SJCRH30 (cell line): ENCODE measurements at places on chromosomes 5 and 9.

- peak; percentile 24 for DNase-seq
Measured at GRCh38 chr5:96074870-96075269, 113.2 kb upstream of the ELL2 start.

DNA sequence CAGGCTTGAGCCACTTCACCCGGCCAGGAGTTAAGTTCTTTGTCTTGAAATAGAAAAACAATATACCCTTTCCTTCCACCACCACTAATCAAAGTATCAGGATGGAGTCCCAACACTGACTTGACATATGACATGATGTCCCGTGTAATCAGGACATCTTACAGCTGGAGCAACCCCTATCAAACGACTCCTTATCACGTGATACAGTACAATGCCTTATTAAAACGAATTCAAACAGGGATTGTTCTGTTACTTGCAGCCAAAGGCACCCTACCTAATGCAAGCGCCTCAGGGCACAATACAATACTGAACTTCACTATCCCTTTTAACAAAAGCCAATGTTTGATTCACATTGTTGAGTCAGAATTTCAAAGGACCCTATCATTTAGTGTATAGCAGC, 261.3 kb downstream of the SLIT3 start:
- no peak for DNase-seq

- DNase-seq = no peak
Measured at GRCh38 chr5:58579781-58580180, 3.1 kb upstream of the RAB3C start.

DNA sequence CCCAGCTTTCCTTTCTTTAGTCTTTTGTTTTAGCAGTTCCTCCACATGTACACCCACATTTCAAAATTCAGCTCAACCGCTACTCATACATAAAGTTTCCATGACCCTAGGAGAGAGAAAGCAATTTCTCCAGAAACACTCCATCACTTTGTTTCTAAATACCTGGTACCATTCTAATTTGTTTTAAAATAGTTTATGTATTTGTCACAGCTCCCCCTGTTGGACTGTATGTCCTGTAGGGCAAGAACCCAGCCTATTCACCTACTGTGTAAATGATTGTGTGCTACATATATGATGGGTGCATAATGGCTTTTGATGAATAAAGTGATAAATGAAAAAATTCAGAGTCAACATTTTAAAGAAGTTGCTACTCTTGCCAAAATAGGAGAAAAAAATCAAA, 139.1 kb downstream of the COX7C start:
- DNase-seq = no peak

- DNase-seq = no peak
Measured at GRCh38 chr9:2161661-2162060, 146.5 kb downstream of the SMARCA2 start.

DNA sequence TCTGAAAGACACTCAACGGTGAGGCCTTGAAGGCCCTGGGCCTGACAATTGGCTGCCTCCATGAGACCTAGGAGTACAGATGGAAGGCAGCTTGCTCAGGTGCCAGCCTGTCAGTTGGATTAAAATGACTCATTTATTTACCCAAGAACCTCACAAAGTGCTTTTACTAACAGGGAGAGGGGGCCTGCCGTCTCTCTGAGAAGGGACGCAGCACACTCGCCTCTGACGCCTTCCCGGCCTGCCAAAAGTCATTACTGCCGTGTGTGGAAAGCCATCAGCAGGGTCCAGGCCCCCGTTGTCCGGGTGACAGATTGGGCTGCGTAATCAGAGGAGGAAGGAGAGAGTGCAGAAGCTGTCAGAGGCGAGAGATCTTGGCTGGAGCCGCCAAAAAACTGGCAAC, 32.4 kb downstream of the DDX31 start:
- no peak for DNase-seq

GRCh38 chr5:107668154-107669095, 2.3 kb downstream of the EFNA5 start:
- no peak for DNase-seq

DNA sequence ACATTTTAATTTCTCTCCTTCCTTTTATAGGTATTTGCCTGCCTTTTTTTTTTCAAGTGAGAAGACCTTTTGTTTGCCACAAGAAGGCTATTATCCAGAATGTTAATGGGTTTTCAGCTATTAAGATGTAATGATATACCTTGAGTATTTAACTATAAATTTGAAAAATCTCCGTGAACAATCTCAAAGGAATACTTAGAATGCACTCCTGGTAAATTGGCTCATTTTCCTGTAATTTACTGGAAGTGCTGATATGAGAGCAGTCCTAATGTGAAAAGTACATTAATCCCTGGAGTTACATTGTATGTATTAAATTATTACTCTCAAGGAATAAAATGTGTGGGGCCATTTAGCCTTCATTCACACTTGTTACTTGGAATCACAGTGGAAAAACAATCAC, 32.4 kb downstream of the AOPEP start:
- DNase-seq = no peak
